ENCODE measurements at places on chromosomes 3 and 15. TPM values are rescaled to one million over a fixed set of nuclear protein-coding genes. Genes with fewer than 3 reads are reported as not detected.

DNA sequence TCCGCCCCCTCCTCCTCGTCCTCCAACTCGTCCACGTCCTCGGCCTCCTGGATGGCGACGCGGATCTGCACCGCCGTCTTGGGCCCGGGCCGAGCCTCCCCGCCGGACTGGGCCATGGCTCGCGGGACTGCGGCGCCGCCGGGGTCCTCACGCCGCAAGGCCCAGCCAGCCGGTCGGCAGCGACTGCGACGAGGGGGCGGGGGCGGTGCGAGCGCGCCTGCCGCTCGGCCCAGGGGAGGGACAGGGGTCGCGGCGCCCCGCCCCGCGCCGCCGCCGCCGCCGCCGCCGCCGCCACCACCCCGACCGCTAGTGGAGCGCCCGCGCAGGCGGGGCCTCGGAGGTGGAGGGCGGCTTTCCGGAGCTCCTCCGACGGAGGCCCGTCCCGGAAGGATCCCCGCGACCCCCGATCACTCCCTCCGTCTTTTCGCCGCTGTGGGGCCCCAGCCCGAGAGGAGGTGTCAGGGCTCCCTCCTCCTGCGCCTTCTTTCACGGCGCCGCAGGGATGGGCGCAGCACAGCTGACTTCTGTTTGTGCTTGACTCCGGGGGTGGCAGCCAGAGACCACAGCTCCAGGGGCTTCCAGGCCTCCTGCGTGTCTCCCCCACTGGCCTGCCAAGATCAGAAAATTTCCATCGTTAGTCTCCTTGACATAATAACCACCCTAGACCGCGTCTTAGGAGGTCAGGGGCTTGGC is at the start of gene LARP6:
Gene LARP6, minus strand, starts transcription at position 185 of the 693 bp plus-strand sequence. Its CDS starts 69 bp downstream, at position 116.
- peak; percentile 13 for DNase-seq
- peaks cover 40% of the 10 kb centered on the region for H3K27me3 ChIP-seq
- peak within 1 kb of the TSS; percentile 55 for H3K4me3 ChIP-seq
- H3K36me3 ChIP-seq = no peaks in the 10 kb centered on the region
- H3K27ac ChIP-seq = no peak within 1 kb of the TSS
- H3K4me1 ChIP-seq = peaks cover 6% of the 10 kb centered on the region

GRCh38 chr3:149816986-149817385 is 4.0 kb downstream of the RNF13 start:
- H3K4me1 ChIP-seq = peaks cover 62% of the 10 kb centered on the region
- H3K4me3 ChIP-seq = no peak overlapping the region
- H3K36me3 ChIP-seq = peaks cover 16% of the 10 kb centered on the region
- DNase-seq = no peak
- no peak overlapping the region for H3K27ac ChIP-seq

DNA sequence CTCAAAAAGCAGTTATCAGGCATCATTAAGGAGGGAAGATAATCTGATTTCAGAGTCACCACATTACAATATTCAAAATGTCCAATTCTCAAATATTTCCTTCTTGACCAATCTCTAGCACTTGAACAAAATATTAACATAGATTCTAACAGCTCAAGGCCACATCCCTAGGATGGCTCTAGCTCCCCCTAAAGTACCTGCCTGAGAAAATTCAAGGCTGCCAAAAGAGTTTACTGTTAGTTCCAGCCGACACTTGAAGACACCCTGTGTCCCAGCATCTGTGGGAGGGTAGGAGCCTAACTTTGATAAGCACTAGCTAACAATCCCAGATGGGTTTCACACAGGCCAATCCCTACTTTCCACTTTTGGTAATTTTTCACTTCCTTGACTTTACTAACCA is 10.4 kb downstream of the NSMCE3 start:
- no peak overlapping the region for H3K27ac ChIP-seq
- H3K27me3 ChIP-seq = no peaks in the 10 kb centered on the region
- DNase-seq = no peak
- no peaks in the 10 kb centered on the region for H3K36me3 ChIP-seq

GRCh38 chr3:197734667-197735318 is 1.9 kb downstream of the RUBCN start:
- DNase-seq = no peak
- H3K27me3 ChIP-seq = no peaks in the 10 kb centered on the region
- H3K36me3 ChIP-seq = peaks cover 11% of the 10 kb centered on the region
- H3K27ac ChIP-seq = no peak overlapping the region
- H3K4me1 ChIP-seq = peaks cover 46% of the 10 kb centered on the region

DNA sequence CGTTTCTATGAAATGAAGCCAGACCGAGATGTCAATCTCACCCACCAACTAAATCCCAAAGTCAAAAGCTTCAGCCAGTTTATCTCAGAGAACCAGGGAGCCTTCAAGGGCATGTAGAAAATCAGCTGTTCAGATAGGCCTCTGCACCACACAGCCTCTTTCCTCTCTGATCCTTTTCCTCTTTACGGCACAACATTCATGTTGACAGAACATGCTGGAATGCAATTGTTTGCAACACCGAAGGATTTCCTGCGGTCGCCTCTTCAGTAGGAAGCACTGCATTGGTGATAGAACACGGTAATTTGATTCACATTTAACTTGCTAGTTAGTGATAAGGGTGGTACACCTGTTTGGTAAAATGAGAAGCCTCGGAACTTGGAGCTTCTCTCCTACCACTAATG is 41.9 kb upstream of the TRA2B start:
- no peak overlapping the region for H3K4me3 ChIP-seq
- H3K4me1 ChIP-seq = peaks cover 19% of the 10 kb centered on the region
- peaks cover 10% of the 10 kb centered on the region for H3K27me3 ChIP-seq
- no peak for DNase-seq

DNA sequence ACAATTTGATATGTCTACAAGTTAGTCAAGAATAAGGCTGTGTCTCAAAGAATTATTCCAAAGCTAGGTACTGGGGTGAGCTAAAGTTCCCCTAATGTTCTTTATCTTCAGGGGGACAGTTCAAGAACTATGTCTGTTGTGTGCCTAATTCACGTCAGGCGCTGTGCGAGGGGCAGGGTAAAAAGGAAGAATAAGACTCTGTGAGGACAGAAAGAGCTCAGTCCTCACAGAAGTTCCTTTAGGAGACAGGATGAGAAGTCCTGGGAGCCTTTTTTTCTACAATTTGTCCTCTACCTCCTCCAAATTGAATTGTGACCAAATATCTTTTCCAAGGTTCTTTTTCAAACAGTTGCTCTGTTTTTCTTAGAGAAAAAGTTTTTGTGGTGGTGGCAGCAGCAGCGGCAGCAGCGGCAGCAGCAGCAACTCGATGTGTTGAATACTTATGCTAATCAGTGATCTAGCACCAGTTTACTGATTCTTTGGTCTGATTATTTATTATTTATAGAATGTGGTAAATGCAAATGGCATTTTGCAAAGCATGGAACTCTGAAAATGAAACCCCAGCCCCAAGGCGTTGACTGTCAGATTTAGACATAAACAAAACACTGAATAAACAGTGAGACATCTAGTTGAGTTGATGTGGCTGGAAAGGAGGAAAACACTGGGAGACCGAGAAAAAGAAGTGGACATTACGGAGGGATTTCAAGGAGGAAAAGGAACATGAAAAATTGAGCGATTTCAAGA is 88.6 kb downstream of the GTPBP8 start:
- no peaks in the 10 kb centered on the region for H3K27me3 ChIP-seq
- peaks cover 4% of the 10 kb centered on the region for H3K36me3 ChIP-seq
- DNase-seq = no peak
- H3K4me1 ChIP-seq = no peaks in the 10 kb centered on the region

GRCh38 chr3:23071758-23072157 is 131.4 kb upstream of the UBE2E2 start:
- H3K4me1 ChIP-seq = no peaks in the 10 kb centered on the region
- H3K4me3 ChIP-seq = no peak overlapping the region
- H3K36me3 ChIP-seq = no peaks in the 10 kb centered on the region
- H3K27me3 ChIP-seq = no peaks in the 10 kb centered on the region
- H3K27ac ChIP-seq = no peak overlapping the region

Gene ULK3
- 45.9 TPM for total RNA-seq

Gene RAF1
- total RNA-seq = 74.9 TPM

Gene P2RY14
- total RNA-seq = 0.70 TPM

DNA sequence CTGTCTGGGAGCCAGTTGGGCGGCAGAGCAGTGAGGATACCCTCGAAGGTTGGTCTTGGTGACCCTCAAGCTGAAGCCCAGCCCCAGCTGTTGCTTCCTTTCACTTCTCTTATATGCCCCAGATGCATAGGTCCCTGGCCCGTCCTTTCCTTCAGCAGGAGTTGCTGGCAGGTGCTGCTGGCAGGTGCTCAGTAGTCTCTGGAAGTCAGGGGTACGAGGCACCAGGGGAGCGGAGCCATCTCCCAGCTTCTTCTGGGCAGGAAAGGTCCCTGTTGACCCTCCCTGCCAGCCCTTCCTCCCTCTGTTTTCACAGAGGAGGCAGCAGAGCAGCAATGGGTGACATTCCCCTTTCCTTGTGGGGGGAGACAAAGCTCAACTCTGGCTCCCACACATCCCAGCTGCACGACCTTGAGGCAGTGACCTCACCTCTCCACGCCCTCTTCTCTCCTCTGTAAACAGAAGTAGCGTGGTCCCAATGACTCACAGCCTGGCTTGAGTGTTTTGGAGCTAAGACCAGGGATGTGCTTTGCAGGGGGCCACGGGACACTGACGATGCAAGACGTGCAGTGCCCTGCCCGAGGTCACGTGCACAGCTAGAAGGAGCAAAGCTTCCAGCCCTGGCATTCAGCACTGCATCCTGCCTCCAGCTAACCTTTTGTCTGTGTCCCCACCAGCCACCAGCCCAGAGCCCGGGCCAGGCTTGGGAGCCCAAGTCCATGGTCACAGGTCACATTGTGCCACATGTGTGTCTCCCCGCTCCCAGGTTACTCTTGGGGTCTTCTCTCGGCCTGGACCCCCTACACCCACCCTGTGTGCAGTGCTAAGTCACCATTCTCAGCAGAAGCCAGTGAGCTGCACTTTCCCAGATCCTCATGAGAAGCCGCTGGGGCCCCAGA is 49.7 kb downstream of the SLC6A6 start:
- H3K27ac ChIP-seq = no peak overlapping the region
- H3K27me3 ChIP-seq = no peaks in the 10 kb centered on the region
- peaks cover 35% of the 10 kb centered on the region for H3K36me3 ChIP-seq
- H3K4me3 ChIP-seq = no peak overlapping the region

DNA sequence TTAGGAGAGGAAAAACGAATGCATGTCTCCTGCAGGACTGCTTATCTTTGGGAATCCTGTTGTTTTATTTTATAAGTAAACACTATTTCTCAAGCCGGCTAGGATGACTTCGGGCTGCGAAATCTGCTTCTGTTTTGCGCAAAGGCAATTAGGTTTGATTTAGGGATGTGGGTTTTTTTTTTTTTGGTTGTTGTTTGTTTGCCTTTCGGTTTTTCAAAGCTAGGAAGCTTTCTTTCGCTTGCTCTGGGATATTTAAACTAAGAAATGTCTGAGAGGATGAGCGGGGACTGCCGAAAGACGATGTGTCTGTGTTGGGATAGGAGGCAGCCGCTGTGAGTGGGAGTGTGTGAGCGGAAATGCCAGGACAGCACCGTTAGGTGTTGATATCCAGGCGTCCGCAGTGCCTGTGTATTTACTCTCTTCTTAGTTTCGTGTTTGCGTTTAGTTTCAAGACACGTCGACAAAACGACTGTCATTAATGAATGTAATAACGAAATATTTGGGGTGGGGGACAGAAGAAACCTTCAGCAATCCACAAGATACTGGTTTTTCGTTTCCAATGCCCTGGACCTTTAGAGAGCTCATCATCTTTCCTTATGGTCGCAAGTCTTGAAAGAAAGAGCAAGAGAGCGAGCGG is 604 bp downstream of the ISL2 start:
- peak overlapping the region; percentile 66 for H3K4me3 ChIP-seq
- H3K4me1 ChIP-seq = peaks cover 50% of the 10 kb centered on the region
- H3K27ac ChIP-seq = no peak overlapping the region
- no peaks in the 10 kb centered on the region for H3K36me3 ChIP-seq
- DNase-seq = peak; percentile 47

DNA sequence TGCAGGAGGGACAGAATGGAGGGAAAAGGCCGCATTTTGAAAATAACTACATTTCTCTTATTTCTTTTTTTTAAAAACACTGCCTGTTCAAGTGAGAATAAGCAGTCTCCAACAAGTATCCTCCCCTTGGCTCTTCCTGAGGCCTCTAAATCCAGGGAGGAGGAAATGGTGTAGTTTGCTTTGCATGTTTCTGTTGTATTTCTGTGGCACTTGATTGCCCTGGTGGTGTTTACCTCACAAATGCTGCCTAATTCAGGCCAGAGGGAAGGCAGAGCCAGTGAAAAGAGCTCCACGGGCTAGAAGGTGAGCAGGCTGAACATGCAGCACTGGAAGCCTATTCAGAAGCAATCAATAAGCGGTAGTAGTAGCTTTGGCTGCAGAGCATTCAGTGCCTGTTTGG is 149.3 kb upstream of the ATP11B start:
- no peak for DNase-seq
- H3K4me1 ChIP-seq = peaks cover 3% of the 10 kb centered on the region
- peaks cover 16% of the 10 kb centered on the region for H3K27me3 ChIP-seq
- no peak overlapping the region for H3K4me3 ChIP-seq

Gene TMEM202
- total RNA-seq = not detected

Gene CAV3
- total RNA-seq = not detected

- peaks cover 60% of the 10 kb centered on the region for H3K36me3 ChIP-seq
- no peak overlapping the region for H3K27ac ChIP-seq
- H3K27me3 ChIP-seq = no peaks in the 10 kb centered on the region
- no peak for DNase-seq
- no peak overlapping the region for H3K4me3 ChIP-seq
These were observed 48.7 kb upstream of the OCA2 start for GRCh38 chr15:28147801-28148200.

GRCh38 chr3:65537109-65537508 is 501.6 kb downstream of the MAGI1 start:
- no peaks in the 10 kb centered on the region for H3K27me3 ChIP-seq
- no peak overlapping the region for H3K4me3 ChIP-seq
- H3K27ac ChIP-seq = no peak overlapping the region
- no peak for DNase-seq
- no peaks in the 10 kb centered on the region for H3K36me3 ChIP-seq

DNA sequence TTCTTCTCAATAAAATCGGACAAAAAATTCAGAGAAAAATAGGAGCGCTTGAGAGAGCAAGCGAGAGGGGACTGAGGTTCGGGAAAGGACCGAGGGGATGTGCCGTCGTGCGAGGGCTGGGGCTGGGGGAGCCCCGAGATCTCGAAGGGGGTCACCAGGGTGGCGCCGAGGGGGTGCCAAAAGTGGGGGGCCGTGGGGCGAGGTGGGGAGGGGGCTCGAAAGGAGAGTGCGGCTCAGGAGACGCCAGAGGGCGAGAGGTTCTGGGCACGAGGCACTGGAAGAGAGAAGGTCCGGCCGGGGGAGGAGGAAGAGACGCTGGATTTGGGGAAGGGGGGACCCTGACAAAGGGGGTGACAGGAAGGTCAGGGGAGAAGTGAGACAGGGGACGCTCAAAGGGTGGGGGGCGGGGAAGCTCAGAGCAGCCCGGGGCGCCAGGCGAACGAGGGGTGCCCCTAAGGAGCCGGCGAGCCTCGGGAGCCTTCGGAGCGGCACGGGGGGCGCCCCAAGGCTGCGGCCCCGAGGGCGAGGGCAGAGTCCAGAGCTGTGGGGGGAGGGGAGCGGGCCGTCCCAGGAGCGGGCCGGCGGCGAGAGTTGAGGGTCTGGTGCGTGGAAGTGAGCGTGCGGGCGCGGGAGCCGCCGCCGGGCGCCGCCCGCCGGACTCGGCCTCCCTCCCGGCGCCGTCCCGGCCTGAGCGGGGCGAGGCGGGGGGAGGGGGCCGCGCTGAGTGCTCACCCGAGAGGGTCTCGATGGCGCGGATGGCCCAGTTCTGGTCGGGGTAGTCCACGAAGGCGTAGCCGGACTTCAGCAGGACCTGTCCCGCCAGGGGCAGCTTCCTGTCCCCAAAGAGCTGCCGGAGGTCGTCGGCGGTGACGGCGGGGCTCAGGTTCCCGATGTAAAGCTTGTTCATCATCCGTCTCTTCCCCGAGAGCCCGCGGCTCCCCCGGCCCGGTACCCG is 514 bp downstream of the IGF2BP2 start:
- DNase-seq = peak; percentile 51
- peak overlapping the region; percentile 66 for H3K4me3 ChIP-seq
- no peak overlapping the region for H3K27ac ChIP-seq
- no peaks in the 10 kb centered on the region for H3K36me3 ChIP-seq
